HCT116 (cell line): ENCODE measurements at places on chromosomes 3 and 15. TPM values are rescaled to one million over a fixed set of nuclear protein-coding genes. Genes with fewer than 3 reads are reported as not detected.

CTDSPL2 gene
- total RNA-seq, result 56.0 TPM

- no peaks in the 10 kb centered on the region for H3K27me3 ChIP-seq
- H3K4me3 ChIP-seq, result no peak overlapping the region
- no peak overlapping the region for H3K27ac ChIP-seq
- no peaks in the 10 kb centered on the region for H3K4me1 ChIP-seq
- no peak for DNase-seq
These were observed 616.9 kb downstream of the ZIC1 start for GRCh38 chr3:148026009-148026588.

DNA sequence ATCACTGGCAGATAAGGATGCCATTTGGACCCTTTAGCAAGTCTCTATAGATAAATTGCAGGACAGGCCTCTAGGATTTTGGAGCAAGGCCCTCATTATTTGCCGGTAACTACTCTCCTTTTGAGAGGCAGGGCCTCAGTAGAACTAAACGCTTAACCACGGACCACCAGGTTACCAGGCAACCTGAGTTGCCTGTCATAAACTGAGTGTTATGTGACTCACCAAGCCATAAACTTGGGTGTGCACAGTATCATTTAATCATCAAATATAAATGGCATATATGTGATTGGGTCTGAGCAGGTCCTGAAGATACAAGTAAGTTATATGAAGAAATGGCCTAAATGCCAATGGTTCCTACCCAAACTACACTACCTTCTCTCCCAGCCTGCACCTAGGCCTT lies 93.2 kb downstream of the BCHE start:
- H3K36me3 ChIP-seq, result no peaks in the 10 kb centered on the region
- H3K27me3 ChIP-seq, result no peaks in the 10 kb centered on the region
- H3K4me1 ChIP-seq, result no peaks in the 10 kb centered on the region
- H3K27ac ChIP-seq, result no peak overlapping the region
- DNase-seq, result no peak

EFCAB12 gene
- 0.42 TPM for total RNA-seq

CMTM7 gene
- 62.6 TPM for total RNA-seq

DNA sequence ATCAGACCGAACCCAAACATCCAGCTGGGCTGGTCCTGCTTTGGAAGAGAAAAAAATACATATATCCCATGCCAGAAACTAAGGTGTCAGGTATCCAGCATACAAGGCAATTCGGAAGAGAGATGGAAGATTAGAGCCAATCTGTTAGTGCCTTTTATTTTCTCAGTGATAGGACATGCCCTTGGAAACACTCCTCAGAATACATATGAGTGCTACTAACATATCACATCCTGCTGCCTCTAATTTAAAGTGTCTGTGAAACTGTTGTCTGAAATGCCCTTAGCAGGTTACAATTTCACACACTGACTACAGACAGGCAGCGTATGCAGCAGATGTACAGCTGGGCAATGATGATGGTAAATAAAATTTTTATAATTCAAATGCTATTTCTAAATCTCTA lies 78.9 kb downstream of the RBPMS2 start:
- H3K4me3 ChIP-seq, result no peak overlapping the region
- no peak for DNase-seq
- H3K27me3 ChIP-seq, result no peaks in the 10 kb centered on the region
- H3K36me3 ChIP-seq, result peaks cover 6% of the 10 kb centered on the region; the same call in 1 of the 2 replicates
- peaks cover 39% of the 10 kb centered on the region for H3K4me1 ChIP-seq
- H3K27ac ChIP-seq, result no peak overlapping the region

GRCh38 chr3:190001426-190001825 lies 119.3 kb downstream of the P3H2 start:
- no peaks in the 10 kb centered on the region for H3K27me3 ChIP-seq
- DNase-seq, result no peak
- no peak overlapping the region for H3K4me3 ChIP-seq
- H3K27ac ChIP-seq, result no peak overlapping the region
- H3K4me1 ChIP-seq, result peaks cover 6% of the 10 kb centered on the region; the same call in 1 of the 2 replicates
- no peaks in the 10 kb centered on the region for H3K36me3 ChIP-seq

ROBO1 gene
- total RNA-seq, result 0.27 TPM

- H3K27me3 ChIP-seq, result no peaks in the 10 kb centered on the region
- H3K27ac ChIP-seq, result no peak overlapping the region
- no peak for DNase-seq
- no peaks in the 10 kb centered on the region for H3K4me1 ChIP-seq
These were observed 50.9 kb downstream of the NRG4 start for GRCh38 chr15:75961331-75961730.

- DNase-seq, result no peak
- H3K4me3 ChIP-seq, result no peak overlapping the region
- H3K27me3 ChIP-seq, result no peaks in the 10 kb centered on the region
These were observed 16.9 kb upstream of the SCAMP5 start for GRCh38 chr15:74978503-74978902.
